Astrocyte (in vitro differentiated cells and primary cell): ENCODE measurements at places on chromosomes 7 and 10. TPM values are rescaled to one million over a fixed set of nuclear protein-coding genes. Genes with fewer than 3 reads are reported as not detected.
A peak's percentile ranks its signal among the peaks of the same experiment; 100 is the strongest.

PPRC1 gene
- 54.1 and 56.9 TPM in 2 replicates for total RNA-seq

SLC26A4 gene
- 0.57 and 0.91 TPM in 2 replicates for total RNA-seq

GRCh38 chr10:73039635-73040034 lies 57.0 kb downstream of the P4HA1 start:
- peak; percentile 48 for DNase-seq

- no peak for DNase-seq
Observed at GRCh38 chr7:90931986-90932916, 332.0 kb upstream of the FZD1 start.

- DNase-seq = peak; percentile 98
Observed at GRCh38 chr10:119667562-119668328, 16.6 kb downstream of the BAG3 start.

DNA sequence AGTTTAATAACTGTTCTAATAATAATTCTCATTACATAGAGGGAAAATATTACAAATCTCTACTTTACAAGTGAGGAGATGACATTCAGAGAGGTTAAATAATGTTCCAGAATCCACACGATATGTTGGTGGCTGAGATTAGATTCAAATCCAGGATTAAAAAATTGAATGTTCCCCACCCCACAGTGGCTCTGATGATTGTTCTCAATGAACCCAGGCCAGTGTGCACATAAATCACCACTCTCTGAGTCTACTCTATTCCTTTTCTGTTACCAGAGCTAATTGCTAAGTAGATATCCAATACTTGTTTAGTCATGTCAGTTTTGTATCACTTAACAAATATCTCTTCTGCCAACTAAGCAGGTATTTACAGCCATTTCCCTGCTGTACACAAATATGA lies 281.0 kb downstream of the ABCA13 start:
- no peak for DNase-seq

SCIN gene
- 0.27 TPM in 1 of 2 replicates, not detected in the other for total RNA-seq

- DNase-seq = peak; percentile 94
Observed at GRCh38 chr7:116776610-116777289, 85.6 kb upstream of the CAPZA2 start.

PRSS2 gene
- not detected in 2 replicates for total RNA-seq

DNA sequence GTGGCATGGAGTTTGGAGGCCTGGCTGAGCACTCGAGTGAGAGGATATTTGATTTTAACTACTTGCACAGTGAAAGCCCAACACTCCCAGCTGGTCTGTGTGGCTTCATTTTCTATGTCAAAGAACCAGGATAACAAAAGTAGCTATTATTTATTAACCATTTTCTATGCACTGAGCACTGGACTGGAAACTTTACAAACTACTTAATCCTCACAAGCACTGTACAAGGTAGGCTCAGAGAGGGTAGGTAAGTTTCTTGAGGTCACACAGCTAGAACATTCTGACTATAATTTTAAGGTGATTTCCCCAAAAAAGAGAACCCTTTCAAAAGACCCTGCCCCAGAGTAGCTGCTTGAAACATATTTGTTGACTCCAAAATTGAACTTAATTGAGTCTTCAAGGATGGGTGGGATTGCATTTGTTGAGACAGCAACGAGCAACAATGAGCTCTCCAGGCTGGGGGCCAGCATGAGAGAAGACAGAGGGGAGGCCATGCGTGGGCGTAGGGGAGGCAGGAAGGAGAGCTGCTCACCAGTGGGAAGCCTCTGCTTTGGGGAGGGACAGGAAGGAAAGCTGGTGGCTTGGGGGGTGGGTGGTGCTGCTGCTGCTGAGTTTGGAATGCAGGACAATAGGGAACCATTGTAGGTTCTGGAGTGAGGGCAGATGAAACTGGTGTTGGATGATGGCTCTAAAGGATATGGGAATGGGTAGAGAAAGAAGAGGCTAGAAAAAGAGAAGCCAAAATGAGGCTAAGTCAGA lies 31.5 kb downstream of the FAM241B start:
- DNase-seq = no peak

DNA sequence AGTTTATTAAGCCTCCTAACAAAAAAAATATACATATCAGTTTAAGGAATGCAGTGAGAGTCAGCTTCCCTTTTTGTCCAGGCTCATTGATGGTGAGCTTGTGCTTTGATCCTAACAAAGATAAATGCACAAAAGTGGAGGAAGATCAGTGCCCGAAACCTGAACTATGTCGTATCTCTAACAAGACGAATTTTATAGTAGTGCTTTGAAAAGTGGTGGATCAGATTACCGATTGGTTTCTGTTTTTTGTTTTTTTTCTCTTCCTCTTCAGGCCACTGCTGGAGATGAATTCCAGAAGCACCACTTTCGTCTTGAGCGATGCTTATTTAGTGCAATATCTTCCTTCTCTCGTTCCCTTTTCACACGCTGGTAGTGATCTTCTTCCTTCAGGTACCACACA lies 72.8 kb downstream of the RHOBTB1 start:
- DNase-seq = no peak

OR6V1 gene
- not detected in 2 replicates for total RNA-seq

GRCh38 chr7:112405286-112405685 lies 45.0 kb upstream of the IFRD1 start:
- DNase-seq = no peak

DNA sequence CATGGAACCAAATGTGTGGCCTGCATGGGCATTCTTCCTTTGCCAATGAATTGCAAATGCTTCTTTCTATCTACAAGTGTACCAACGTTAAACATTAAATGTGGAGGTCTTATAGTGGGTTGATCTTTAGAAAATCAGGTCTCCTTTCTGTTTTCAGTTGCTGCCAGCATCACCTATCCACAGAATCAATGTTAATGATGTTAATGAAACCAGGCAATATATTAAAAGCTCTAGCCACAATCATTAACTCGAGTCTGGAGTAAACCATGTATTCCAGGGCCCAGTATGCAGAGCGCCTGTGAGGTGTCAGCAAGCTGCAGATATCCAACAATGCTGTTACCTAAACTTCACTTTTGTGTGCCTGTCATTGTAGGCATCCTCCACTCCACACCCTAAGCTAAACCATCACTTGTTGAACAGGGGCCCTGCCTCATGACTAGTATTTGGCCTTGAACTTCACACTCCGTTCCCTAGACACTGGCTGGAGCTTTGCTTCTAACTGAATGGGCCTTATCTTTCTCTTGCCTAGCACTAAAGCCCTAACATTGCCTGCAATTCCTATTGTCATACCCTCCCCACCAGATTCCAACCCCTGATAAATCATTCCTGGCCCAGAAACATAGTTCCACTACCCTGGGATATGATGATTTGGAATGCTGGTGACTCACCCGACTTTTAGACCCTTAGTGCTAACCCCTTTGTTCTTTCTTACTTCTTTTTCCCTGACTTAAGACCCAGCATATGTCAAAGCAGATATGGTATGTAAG lies 24.3 kb upstream of the ITGB8 start:
- peak; percentile 92 for DNase-seq

- DNase-seq = no peak
Observed at GRCh38 chr7:31775556-31775955, 88.5 kb downstream of the PPP1R17 start.

PTPN20 gene
- not detected in 2 replicates for total RNA-seq

- DNase-seq = peak; percentile 38
Observed at GRCh38 chr10:266974-267425, 131.7 kb downstream of the ZMYND11 start.

PNLIPRP1 gene
- not detected in 2 replicates for total RNA-seq

DNA sequence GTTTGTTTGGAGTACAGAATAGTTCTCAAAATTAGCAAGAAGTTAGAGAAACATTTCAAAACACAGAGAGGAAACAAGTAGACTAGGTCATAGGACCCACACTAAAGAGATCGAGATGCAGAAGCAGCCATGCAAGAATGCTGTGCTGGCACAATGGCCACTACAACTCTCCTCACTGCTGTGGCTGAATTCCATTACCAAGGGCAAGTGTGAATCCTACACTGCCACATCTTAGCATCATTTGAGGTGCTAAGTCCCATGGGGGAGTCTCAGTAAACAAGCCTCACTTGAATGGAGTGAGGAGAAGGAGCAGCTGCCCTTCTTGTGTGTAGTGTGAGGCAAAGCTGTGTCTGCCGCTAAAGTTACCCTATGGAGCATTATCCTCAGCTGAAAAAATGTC lies 56.7 kb downstream of the PCLO start:
- DNase-seq = no peak

CNPY1 gene
- total RNA-seq = not detected in 2 replicates
